CD8-positive, alpha-beta memory T cell (primary cell): ENCODE measurements at places on chromosomes 2 and 18.

GRCh38 chr18:39693359-39693758, 2127.8 kb upstream of the CELF4 start:
- DNase-seq, result no peak

DNA sequence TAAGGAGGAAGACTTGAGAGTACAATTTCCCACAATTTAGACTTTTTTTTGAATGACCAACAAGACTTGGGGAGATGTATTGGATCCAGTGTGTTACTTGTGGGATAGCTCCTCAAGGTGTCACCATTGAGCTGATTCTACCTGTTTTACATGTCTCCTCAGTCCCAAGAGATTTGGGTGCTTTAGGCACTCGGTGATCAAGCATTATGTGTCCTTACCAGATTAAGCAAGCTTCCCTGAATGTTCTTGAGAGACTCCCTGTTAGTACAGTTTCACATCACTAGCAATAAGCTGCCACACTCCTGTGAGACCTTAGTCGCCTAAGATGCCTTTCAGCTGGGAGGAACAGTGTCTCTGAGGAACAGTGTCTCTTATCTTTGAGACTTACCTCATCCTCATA, 384.3 kb upstream of the SYT4 start:
- DNase-seq, result no peak

DNA sequence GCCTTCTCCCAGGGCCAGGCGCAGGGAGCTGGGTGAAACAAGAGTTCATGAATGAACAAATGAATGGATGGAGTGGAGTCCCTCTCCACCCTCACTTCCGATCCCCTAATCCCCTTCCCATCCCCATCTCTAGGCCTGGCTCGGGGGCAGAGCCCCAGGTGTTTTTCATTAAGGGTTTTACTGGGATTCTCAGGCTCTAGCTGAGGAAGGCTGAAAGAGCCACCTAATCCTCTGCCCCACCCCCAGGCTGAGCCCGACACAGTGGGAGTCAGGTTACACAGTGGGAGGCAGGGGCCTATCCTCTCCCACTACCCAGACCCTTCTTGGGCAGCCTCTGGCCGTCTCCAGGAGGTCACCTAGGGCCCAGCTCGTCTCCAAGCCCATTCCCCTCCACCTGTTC, 36.1 kb downstream of the SDC1 start:
- no peak for DNase-seq

GRCh38 chr2:84807063-84807485, 73.8 kb downstream of the TRABD2A start:
- DNase-seq, result no peak

DNA sequence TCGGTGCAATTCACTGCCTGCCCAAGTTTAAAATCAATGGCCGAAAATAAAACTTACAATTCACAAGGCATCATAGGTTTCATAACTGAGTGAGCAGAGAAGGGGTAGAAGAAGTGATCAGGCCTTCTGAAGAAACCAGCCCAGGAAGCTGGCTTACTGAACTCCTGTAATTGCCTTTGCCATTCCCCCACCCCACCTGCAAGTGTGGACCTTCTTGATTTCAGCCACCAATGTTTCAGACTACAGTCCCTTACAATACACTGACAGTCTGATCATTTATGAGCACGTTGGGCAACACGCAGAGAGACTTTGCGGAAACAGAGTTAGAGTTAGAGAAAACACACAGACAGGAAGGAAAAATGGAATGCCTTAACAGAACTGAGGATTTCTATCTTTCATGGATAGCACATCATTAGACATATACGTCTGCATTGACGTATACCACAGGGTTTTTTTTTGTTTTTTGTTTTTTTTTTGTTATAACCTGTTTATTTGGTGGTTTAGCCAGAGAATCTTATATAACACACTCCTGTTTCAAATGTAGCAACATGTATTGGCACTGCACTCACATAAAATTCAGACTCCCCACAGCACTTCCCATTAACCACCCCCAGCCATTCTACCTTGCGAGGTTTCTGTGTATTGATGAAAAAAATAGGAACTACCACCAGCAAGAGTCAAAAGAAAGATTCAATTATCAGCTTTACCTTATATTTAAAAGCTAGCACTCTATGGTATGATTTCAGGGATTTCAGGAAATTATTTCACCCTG, 126.4 kb downstream of the CACNB4 start:
- DNase-seq, result no peak

GRCh38 chr2:65626831-65627230, 194.4 kb upstream of the SPRED2 start:
- no peak for DNase-seq

- DNase-seq, result no peak
Measured at GRCh38 chr18:76972846-76973519, 150.6 kb downstream of the ZNF236 start.

- DNase-seq, result no peak
Measured at GRCh38 chr2:55887901-55888624, 35.5 kb downstream of the EFEMP1 start.

DNA sequence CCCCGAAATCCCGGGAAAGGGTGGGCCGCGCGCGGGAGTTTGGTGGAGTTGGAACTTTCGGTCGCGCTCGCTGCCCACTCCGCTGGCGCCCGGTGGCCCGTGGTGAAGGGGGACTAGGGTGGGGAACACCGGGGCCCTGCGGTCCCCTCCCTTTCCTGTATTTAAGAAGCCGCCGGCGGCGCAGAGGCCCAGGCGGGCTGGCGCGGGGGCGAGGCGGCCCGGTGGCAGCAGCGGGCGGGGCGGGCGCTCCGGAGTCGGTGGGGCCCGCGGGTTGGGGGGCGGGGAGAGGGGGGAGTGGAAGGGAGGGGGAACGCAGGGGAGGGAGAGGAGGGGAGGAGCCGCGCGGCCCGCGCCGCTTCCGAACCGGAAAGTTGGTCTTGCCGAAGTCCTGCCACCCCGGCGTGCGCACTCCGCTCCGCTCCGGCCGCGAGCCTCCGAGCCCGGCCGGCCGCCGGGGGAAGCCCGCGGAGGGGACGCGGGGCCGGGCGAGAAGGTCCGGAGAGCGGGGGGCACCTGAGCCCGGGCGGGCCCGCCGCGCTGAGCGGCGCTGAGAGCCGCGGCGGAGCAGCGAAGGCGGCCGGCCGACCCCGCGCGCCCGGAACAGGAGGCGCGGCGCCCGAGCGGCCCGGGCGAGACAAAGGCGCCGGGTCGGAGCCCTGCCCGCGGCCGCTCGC, 425 bp upstream of the SALL3 start:
- no peak for DNase-seq

DNA sequence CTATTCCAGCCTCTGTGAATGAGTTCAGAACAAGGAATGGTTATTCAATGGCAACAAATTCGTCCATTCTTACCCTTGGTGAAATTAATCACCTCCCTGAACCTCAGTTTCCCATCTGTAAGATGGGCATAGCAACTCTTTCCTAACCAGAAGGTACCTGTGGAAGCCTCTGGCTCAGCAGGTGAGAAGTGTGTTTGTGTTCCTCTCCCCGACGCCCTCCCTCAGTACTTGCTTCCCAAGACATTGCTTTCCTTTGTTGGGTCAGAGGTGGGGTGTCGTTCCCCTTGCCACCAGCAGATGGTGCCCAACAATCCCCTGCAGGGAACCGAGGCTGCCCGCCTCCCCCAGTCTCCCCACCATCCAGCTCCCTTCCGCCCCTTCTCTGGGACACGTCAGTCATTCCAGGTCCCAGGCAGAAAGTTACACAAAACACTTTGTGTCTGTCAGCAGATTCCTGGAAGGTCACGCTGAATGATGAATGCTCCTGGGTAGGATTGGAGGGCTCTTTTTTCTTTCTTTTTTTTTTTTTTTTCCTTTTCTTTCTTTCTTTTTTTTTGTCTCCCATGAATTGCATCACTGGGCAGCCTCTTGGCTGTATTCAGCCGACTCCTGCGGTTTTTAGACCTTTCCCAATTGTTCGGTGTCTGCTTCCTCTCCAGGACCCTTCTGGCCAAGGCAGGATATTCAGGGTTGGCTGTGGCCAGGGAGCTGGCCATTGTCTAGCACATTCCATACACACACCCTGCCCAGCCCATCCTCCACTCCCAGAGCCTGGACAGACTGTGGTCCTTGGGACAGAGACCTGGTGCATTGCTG, 117.3 kb downstream of the LPIN1 start:
- peak; percentile 53 for DNase-seq

GRCh38 chr2:173221937-173222594, 132.6 kb upstream of the CDCA7 start:
- DNase-seq, result no peak

DNA sequence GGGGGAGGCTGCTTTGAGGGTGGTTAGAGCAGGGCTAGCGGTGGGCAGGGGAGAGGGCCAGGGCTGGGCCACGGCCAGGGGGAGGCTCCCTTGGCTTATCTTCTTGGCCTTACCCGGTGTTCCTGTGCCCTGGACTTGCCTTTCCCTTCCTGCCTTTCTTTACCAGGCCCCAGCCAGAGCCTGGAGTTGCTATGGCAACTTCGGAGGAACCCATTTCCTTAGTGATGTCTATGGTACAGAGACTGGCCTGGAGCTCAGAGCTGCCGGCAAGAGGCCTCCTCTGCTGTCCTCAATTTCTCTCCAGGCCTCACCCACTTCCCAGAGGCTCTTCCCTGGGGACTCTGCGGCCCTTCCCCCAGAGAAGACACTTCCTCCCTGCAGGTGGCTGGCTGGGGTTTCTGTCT, 11.5 kb downstream of the SPEG start:
- no peak for DNase-seq

DNA sequence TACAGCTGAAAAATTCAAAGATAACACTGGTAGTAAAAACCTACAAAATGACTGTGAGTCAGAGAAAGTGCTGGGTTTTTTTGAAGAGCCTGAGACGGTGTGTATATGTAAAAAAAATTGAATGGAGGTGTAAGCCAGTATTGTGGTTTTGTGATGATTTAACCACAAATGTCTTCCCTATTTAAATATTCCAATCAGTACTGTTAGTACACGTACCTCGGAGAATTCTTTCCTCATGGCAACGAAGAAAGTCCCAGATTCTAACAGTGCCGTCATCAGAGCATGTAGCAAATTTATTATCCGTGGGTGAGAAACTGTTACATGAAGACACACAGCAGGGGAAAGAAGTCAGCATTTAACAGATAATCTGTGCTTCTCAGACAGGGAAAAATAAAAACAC, 48.1 kb downstream of the WDR33 start:
- no peak for DNase-seq

- no peak for DNase-seq
Measured at GRCh38 chr2:20551260-20551944, 99.5 kb downstream of the HS1BP3 start.

DNA sequence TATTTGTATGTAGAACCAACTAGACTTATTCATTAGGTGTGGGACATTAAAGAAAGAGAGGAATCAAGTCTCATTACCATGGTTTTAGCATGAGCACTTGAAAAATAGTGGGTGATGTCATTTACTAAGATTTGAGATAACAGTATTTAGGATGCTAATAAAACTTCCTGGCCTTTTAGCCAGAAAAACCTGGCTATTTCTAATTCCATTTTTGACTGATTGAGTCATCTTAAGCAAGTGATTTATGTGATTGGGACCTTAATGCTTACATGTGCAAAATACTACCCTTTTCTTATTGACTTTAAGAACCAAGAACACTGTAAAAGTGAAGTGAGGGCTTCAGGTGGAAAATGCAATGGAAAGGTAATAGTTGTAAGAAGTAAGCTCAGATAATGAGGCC, 196.8 kb upstream of the SESTD1 start:
- no peak for DNase-seq

DNA sequence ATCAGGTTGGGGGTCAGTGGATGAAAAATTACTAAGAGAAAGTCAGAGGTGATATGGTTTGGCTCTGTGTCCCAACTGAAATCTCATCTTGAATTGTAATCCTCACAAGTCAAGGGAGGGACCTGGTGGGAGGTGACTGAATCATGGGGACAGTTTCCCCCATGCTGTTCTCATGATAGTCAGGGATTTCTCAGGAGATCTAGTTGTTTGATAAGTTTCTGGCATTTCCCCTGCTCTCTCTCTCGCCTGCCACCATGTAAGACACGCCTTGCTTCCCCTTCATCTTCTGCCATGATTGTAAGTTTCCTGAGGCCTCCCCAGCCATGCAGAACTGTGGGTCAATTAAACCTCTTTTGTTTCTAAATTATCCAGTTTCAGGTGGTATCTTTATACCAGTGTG, 945.8 kb upstream of the CRIM1 start:
- DNase-seq, result no peak
